NCI-H1436 treated with DMSO at 0.1 percent for 48 hours (cell line): ENCODE measurements at places on chromosomes 7 and 10.

DNA sequence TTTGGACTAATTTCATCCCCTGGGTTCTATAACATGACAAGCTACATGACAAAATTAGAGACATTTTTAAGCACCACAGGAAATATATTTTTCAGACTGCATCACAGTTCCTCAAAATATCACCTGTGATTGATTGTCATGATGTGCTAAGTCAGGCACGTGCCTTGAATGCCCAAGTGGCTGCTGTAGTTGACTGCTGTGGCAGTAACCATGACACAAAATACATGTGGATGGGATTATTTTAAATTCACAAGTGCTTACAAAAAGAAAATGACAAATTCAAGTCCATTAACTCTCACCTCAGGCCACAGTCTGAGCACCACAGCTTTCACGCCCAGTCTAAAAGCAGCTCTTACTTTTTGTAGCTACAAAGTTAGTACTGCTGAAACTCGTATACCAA, 45.5 kb downstream of the TNPO3 start:
- DNase-seq: no peak

- peak; percentile 23 for DNase-seq
Observed at GRCh38 chr7:3951316-3952055, 650.4 kb downstream of the SDK1 start.

GRCh38 chr7:102387064-102387463, 9.1 kb upstream of the PRKRIP1 start:
- DNase-seq: no peak

- DNase-seq: no peak
Observed at GRCh38 chr7:117119192-117119924, 166.1 kb downstream of the ST7 start.

DNA sequence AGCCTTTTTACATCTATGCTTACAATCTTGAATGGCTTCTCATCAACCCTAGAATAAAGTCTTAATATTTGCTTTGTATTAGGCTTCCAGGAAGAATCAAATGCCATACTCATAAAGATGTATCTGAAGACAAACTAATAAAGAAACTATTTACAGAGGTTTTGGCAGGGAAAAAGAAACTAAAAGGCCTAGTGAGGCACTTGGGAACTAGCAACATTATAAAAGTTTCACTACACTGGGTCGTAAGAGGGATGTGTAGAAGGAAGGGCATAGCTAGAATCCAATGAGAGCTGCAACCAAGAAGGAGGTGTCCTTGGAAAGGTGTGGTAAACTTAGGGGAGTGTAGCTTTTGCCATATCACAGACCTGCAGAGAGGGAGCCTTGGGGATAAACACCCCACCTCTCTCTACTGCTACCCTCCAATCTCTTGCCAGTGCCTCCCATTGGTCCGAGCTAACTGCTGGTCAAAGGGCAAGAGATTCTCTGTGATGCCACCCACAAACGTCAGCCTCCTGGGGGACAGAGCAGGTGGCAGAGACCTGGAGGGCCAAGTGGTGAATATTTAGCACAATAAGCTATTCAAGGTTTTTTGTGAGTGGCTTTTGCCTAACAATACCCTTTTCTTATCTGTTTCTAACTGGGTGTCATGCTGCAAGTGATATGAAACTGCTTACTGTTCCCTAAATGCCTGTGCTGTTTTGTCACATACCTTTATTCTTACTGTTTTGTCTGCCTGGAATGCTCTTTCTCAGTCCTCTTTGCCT, 60.7 kb downstream of the CPED1 start:
- DNase-seq: no peak

GRCh38 chr7:76278540-76278939, 23.9 kb upstream of the HSPB1 start:
- DNase-seq: no peak

DNA sequence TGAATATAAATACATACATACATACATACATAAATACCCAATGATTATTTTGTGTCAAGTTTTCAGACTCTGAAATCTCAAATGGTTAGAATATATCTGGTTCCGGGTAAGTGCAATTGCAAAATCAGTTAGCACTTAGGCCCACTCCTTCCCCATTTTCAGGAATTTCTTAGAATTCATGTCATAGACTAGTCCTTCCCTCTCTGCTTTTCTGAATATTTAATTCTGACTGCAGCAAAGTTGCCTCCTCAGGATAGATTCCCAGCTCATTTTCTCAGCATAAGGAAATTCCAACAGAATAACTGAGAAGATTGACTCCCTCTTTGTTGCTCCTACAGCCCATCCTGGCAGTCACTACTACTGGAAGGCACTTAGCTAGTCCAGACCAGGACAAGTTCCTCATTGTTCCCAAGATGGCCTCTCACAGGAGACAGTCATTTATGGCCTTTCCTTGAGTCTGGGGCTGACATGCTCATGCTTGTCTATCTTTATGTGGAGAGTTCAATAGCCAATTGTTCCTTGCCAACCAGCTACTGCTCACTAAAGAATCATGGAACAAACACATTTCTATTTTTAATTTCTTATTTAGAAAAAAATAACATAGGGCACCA, 142.9 kb upstream of the ITGB1 start:
- DNase-seq: no peak

GRCh38 chr10:13100349-13101294, 659 bp downstream of the OPTN start:
- no peak for DNase-seq

- no peak for DNase-seq
Observed at GRCh38 chr7:92246360-92247101, 757 bp downstream of the ANKIB1 start.

- no peak for DNase-seq
Observed at GRCh38 chr10:100148353-100149211, 37.2 kb downstream of the ERLIN1 start.

DNA sequence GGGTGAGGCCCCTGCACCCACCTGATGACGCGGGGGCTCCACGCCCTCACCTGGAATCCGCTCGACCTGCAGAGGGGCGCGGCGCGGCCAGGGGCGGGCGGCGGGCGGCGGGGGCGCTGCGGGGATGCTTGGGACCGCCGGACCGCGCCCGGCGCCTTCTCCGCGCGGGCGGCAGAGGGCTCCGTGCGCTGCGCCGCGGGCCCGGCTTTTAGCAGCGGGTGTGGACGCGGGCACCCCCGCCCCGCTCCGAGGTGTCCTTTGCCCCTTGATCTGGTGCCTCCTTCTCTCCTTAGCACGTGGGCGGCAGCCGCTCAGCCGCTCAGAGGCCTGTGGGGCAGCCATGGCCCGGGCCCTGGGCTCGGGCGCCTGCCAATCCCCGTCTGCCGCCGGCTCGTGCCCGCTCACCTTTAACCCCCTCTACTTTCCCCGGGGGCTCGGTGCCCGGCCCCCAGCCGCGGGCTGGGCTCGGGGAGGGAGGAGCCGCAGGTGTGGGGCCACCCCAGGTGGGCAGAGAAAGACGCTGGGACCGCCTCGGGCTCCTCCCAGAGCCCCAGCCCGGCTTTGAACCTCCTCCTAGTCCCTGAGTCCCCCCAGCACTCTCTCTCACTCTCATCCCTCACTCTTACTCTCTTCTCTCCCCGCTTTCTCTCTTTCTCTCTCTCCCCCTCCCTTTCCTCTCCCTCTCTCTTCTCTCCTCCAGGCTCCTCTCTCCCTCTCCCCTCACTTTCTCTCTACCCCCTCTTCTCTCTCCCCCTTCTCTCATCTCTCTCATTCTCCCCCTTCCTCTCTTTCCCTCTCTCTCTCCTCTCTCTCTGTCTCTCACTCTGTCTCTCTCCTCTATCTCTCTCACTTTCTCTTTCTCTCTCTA, 19.7 kb upstream of the VPS37D start:
- DNase-seq: no peak

DNA sequence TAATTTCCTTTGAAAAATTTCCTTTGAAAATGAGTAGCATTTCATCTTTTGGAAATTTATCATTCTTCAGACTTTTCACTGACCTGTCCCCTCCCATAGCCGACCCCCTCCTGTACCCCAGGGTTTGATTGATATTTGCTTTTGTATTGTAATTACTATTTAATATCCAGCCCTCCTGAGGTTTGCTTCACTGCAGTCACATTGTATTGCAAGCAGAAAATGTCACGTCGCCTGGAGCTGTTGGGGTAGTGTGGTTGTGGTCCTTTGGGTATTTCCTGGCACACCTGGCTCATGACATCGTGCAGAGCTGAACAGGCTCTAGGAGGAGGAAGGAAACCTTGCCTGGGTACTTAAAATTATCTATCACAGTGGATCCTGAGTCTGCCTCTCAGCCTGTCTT, 116.1 kb downstream of the INSYN2A start:
- DNase-seq: peak; percentile 67

DNA sequence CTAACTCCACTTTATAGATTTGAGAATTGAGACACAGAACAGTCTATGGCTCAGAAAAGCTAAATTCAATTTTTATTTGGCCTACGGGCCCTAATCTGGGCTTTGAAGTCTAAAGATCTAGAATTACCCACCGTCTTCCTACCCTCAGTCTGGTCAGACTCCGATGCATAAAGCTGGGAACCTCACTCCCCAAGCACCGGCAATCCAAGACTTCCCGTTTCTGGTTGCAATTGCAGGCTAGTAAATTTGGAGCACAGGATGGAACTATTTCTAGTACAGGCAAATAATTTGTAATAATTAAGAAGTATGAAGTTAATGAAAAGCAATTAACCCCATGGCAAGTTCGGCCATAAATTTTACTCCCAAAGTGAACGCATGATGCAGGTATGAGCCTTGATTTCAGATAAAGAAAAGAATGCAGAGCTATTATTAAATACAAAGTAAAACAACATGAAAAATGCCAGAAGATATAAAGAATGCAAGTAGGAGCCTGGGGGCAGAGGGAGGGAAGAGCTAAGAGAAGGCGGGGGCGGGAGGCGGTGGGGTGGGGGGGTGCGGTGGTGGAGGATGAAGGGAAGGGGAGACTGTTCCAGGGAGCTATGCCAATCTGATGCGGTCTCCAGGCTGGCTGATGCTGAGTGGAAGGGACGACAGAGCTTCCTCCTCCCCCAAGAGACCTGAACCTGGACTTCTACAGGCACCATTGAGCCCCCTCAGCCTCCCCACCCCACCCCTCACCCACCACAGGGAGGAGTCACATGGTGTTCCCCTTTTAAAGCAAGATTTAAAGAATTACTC, 45.1 kb downstream of the BPGM start:
- no peak for DNase-seq

DNA sequence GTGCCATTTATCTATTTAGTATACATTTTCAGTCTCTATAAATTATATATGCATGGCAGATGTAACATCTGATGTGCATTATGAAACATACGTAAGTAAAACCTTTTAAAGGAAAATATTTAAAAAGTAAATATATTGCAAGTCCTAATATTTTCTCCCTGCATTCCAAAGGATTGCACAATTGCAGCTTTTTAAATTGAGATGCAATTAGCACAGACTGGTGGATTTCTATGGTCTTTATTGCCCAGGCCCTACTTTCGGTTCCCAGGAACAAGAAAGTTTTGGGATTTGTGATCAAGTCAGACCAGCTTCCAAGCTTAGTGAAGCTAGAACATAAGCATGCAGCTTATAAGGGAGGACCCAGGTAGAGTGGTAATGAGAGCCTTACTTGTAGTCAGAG, 337.8 kb downstream of the NRG3 start:
- DNase-seq: no peak

GRCh38 chr7:42876182-42877068, 35.4 kb downstream of the C7orf25 start:
- no peak for DNase-seq
